Stimulated activated CD4-positive, alpha-beta T cell treated with anti-CD3 and anti-CD28 coated beads, Interleukin-1b, Interleukin-23, amount 100 ng/mL, for 48 hours (primary cell): ENCODE measurements at places on chromosomes 6 and 20.

- DNase-seq = no peak
Measured at GRCh38 chr6:45717027-45717426, 298.6 kb downstream of the CLIC5 start.

DNA sequence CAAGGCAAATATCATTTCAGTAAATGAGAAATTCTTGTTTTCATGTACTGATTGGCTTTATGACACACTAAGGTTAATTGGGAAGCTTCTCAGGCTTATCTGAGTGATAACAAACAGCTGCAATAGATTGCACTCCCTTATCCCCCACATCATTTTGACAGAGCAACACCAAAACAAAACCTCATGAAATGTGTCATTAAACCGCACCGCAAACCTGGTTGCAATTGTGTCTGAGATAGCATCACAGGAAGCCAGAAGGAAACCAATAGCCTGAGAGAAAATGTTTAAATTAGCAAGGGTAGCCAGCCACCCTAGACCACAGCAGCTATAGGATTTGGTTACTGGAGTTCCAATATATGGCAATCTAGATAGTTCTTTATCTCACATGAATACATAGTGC lies 31.6 kb upstream of the LAMA4 start:
- peak; percentile 64 for DNase-seq

- no peak for DNase-seq
Measured at GRCh38 chr20:58876437-58876836, 23.9 kb downstream of the GNAS start.

- DNase-seq = no peak
Measured at GRCh38 chr6:51738614-51739013, 348.8 kb downstream of the PKHD1 start.

DNA sequence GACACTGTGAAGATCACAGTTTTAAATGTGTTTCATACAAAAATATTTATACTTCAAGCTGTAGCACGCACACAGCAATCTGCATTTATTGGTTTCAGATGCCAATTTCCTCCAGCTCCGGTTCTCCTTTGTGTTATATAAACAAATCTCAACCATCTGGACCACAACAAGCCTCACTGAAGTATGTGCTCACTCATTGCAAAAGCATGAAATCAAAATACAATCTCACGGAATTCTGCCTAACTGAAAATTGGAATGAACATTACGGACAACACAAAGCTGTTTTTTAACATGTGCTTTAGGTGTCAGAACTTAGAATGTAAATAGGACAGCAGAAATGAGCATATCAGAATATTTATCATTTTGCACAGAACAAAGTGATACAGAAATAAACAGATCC lies 38.0 kb downstream of the RCAN2 start:
- no peak for DNase-seq

DNA sequence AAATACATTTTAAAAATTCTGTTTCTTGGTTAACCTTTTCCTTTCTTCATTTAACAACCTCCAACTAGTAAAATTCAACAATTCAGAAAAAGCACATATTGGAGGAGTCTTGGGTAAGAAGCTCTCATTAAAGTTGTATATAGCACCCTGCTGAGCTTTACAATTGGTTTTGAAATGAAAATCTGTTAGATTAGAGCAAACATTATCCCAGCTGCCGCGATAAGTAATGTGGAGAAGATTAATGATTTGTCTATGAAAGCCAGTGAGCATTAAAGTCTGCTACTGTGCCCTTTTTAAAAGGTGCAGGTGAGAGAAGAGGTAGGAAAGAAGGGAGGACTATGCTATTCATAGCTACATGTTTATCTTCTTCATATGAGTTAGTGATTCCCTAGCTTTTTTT lies 201.5 kb downstream of the ZFAND3 start:
- DNase-seq = no peak

DNA sequence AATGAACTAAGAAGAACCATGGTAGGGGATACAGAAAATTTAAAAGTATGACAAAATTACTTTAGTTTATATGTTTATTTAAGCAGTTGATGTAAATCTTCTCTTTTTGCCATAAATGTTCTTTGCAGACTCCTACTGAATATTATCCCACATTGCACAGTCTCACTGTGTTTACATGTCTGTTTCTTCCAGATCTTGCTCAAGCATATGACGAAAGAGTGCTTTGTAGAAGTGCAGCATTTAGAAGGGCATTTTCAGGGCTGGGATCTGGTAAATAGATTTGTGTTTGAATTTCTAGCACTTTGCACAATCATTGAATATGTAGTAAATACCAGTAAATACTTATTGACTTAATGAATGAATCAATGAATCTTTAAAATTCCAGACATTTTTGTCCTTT lies 152.0 kb upstream of the EPHA7 start:
- no peak for DNase-seq
